MG63 (cell line): ENCODE measurements at places on chromosomes 5 and 9. TPM values are rescaled to one million over a fixed set of nuclear protein-coding genes. Genes with fewer than 3 reads are reported as not detected.

PHF24 gene
- total RNA-seq, result not detected in 2 replicates

TRAF1 gene
- total RNA-seq, result 0.67 and 0.79 TPM in 2 replicates

ZNF169 gene
- total RNA-seq, result 1.6 and 4.0 TPM in 2 replicates

C9orf153 gene
- total RNA-seq, result not detected in 2 replicates

ENTPD2 gene
- total RNA-seq, result not detected in 2 replicates

SPATA31E1 gene
- total RNA-seq, result not detected in 2 replicates

PAX5 gene
- not detected in 2 replicates for total RNA-seq

PCDHB16 gene
- total RNA-seq, result 0.10 and 1.2 TPM in 2 replicates

LCN15 gene
- not detected in 2 replicates for total RNA-seq

PTGS1 gene
- total RNA-seq, result not detected in 2 replicates

ITGA2 gene
- total RNA-seq, result 0.95 and 2.6 TPM in 2 replicates

PCDHGA6 gene
- 0.20 and 2.3 TPM in 2 replicates for total RNA-seq
